ENCODE measurements at places on chromosomes 16 and 17. TPM values are rescaled to one million over a fixed set of nuclear protein-coding genes. Genes with fewer than 3 reads are reported as not detected.

GRCh38 chr17:77373299-77374169, 232.8 kb downstream of the SEC14L1 start:
- no peak for DNase-seq
- no peaks in the 10 kb centered on the region for H3K36me3 ChIP-seq
- no peaks in the 10 kb centered on the region for H3K27me3 ChIP-seq
- H3K27ac ChIP-seq: peak overlapping the region; percentile 69
- H3K4me1 ChIP-seq: peaks cover 74% of the 10 kb centered on the region

DNA sequence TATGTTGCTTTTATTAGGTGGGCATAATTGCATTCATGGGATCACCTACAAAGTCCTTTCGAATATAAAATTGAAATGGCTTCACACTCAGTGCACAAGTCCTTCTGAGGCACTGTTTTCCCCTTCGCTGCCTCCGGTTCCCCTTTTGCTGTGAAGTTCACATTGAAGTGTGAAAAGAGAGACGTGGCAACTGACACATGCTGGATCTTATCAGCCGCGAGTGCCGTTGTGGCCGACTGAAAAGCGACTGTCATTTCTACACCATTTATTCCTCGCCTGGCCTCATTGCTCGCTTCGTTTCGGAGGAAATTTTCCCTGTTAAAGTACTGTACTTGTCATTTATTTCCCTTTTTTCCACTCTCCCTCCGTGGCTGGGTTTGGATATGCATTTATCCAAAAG, 423.5 kb downstream of the MAF start:
- H3K27ac ChIP-seq: no peak overlapping the region
- no peaks in the 10 kb centered on the region for H3K36me3 ChIP-seq
- no peak overlapping the region for H3K4me3 ChIP-seq
- no peak for DNase-seq

Gene TMEM208
- 66.9 TPM for polyA plus RNA-seq

Gene PLLP
- polyA plus RNA-seq: 127 TPM

- H3K27ac ChIP-seq: no peak overlapping the region
- H3K4me3 ChIP-seq: no peak overlapping the region
- H3K27me3 ChIP-seq: peaks cover 1% of the 10 kb centered on the region
- DNase-seq: no peak
- H3K4me1 ChIP-seq: peaks cover 7% of the 10 kb centered on the region
- H3K36me3 ChIP-seq: no peaks in the 10 kb centered on the region
Observed at GRCh38 chr17:16873174-16874035, 98.5 kb downstream of the TNFRSF13B start.

Gene SCGB1C2
- polyA plus RNA-seq: not detected

- H3K27ac ChIP-seq: no peak overlapping the region
- H3K36me3 ChIP-seq: no peaks in the 10 kb centered on the region
- DNase-seq: no peak
- H3K27me3 ChIP-seq: no peaks in the 10 kb centered on the region
- peaks cover 18% of the 10 kb centered on the region for H3K4me1 ChIP-seq
- H3K4me3 ChIP-seq: no peak overlapping the region
Observed at GRCh38 chr17:67615736-67616135, 102.0 kb upstream of the NOL11 start.

Gene KRTAP1-1
- polyA plus RNA-seq: not detected

Gene CENPV
- polyA plus RNA-seq: 193 TPM

DNA sequence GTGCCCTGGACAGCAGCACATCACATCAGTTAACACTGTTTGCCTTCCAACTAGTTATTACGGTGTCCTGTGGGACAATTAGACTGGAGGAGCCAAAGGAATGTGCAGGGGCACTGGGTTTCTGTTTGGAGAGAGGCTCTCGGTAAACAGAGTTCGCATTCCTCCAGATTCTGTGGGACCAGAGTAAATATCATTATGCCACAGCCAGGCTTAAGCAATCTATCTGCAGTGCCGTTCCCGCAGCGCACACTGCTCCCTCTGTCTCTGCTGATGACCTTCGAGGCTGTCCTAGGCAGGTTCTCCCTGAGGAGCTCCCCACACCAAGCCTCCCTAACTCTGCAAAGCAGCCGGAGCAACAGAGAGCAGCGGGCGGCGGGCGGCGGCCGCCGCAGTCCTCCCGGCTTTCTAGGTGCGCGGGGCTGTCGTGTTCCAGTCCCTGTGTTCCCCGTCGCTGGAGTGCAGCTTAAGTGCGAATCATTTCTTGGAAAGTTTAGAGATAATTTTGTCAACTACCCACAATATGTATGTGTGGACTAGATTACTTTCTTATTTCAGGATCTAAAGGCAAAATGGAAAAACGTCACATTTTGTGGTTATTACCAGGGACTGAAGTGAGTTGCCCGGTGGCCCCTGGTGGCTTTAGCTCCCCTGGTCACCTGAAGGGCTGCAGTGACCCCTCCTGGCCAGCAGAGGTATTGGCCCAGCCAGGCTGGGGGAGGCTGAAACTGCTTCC, 43.3 kb downstream of the PGS1 start:
- H3K27me3 ChIP-seq: no peaks in the 10 kb centered on the region
- H3K36me3 ChIP-seq: peaks cover 56% of the 10 kb centered on the region
- H3K4me3 ChIP-seq: no peak overlapping the region

Gene CLEC19A
- not detected for polyA plus RNA-seq

DNA sequence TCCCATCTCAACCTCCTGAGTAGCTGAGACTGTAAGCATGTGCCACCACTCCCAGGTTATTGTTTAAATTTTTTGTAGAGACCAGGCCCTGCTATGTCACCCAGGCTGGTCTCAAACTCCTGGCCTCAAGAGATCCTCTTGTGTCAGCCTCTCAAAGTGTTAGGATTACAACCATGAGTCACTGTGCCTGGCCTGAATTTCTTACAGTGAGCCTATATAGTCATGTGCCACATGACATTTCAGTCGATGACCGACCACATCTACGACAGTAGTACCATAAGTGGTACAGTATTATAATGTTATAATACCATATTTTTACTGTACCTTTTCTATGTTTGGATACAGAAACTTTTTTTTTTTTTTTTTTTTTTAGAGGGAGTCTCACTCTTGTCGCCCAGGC, 195.3 kb downstream of the STX8 start:
- H3K4me3 ChIP-seq: no peak overlapping the region
- no peaks in the 10 kb centered on the region for H3K27me3 ChIP-seq
- H3K36me3 ChIP-seq: no peaks in the 10 kb centered on the region
- DNase-seq: no peak

Gene FAM20A
- polyA plus RNA-seq: 39.3 TPM

Gene RETREG3
- 50.4 TPM for polyA plus RNA-seq

Gene DVL2
- polyA plus RNA-seq: 5.7 TPM

DNA sequence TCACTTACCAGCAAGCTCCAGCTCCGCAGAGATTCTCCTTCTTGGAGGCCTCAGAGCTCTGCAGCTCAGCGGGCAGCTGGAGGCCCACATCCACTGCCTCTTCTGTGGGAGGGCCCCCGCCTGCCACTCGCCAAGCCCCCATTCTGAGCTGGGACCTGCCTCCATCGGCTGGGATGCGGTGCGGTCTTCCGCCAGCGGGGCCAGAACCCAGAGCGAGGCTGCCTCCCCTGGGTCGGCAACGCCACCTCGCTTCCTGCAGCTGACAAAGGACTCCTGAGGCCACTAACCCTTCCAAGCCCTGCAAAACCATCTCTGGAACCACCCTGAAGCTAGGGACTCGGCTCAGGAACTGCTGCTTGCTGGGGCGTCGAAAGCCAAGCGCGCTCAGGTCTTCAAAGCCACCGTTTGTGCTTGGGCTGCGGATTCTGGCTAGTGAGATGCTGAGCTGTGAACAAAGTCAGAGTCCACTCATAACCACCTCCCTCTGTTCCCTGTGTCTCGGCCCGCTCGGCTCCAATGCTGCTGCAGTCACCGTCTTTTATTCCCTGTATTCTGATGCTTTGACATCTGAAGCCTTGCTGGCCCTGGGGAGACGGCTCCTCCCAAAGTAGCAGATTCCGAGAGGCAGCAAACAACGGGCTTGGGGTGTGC, 174.3 kb downstream of the ENGASE start:
- H3K27ac ChIP-seq: no peak overlapping the region
- DNase-seq: no peak
- H3K36me3 ChIP-seq: no peaks in the 10 kb centered on the region

DNA sequence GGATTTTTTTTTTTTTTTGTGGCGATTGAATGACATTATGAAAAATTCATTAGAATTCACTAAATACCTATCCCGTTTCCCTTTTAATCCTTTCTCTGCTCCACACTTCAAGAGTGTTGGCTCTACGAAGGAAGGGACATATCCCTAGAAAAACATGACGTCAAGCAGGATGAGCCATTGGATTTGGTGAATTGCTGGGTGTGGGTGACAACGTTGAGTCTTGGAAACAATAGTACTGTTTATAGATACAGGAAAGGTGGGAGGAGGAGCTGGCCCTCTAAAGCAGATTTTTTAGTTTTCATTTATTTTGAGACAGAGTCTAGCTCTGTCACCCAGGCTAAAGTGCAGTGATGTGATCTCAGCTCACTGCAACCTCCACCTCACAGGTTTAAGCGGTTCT, 167.6 kb upstream of the FAM20A start:
- no peaks in the 10 kb centered on the region for H3K27me3 ChIP-seq
- H3K36me3 ChIP-seq: no peaks in the 10 kb centered on the region
- no peak overlapping the region for H3K4me3 ChIP-seq
- H3K27ac ChIP-seq: no peak overlapping the region
- no peak for DNase-seq
- peaks cover 10% of the 10 kb centered on the region for H3K4me1 ChIP-seq

DNA sequence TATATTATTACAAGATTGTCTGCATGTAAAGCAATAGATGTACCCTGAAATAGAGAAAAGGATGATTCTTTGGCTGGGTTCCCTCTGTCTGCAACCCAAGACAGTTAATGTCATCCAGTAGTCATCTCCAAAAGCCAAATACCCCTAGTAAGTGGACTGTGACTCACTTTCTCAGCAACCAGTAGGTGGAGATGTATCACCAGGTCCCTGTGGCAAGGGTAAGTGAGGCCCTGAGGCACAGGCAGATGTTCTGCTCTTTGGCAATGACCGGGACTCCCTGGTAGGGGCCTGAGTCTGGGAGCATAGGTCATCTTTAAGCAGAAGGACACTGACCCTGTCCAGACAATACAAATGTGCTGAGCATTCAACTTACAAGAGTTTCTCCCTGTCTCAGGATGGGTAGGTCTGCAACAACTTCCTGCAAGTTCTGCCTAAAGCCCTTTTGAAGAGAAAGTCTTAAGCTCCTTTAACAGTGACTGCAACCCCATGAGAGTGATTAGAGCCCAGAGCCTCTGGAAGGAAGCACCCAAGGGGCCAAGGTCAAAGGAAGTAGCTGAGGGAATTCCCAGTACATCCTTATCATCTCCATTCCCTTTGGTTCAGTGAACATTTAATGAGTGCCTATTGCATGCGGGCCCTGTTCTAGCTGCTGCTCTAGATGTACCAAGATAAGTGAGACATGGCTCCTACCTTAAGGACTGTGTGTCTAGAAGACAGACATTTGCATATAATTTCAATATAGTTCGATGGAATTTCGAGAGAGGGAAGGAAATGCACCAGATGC, 31.9 kb downstream of the PMP22 start:
- H3K27me3 ChIP-seq: no peaks in the 10 kb centered on the region
- H3K4me3 ChIP-seq: no peak overlapping the region
- peak; percentile 60 for DNase-seq
- H3K4me1 ChIP-seq: peaks cover 29% of the 10 kb centered on the region

- no peak overlapping the region for H3K4me3 ChIP-seq
- no peaks in the 10 kb centered on the region for H3K36me3 ChIP-seq
- H3K4me1 ChIP-seq: no peaks in the 10 kb centered on the region
- peaks cover 10% of the 10 kb centered on the region for H3K27me3 ChIP-seq
- H3K27ac ChIP-seq: no peak overlapping the region
- DNase-seq: no peak
Observed at GRCh38 chr17:35891269-35891668, 11.1 kb upstream of the CCL5 start.

GRCh38 chr16:81497690-81498089, 53.1 kb downstream of the CMIP start:
- peaks cover 15% of the 10 kb centered on the region for H3K4me1 ChIP-seq
- no peak for DNase-seq
- H3K36me3 ChIP-seq: peaks cover 49% of the 10 kb centered on the region

DNA sequence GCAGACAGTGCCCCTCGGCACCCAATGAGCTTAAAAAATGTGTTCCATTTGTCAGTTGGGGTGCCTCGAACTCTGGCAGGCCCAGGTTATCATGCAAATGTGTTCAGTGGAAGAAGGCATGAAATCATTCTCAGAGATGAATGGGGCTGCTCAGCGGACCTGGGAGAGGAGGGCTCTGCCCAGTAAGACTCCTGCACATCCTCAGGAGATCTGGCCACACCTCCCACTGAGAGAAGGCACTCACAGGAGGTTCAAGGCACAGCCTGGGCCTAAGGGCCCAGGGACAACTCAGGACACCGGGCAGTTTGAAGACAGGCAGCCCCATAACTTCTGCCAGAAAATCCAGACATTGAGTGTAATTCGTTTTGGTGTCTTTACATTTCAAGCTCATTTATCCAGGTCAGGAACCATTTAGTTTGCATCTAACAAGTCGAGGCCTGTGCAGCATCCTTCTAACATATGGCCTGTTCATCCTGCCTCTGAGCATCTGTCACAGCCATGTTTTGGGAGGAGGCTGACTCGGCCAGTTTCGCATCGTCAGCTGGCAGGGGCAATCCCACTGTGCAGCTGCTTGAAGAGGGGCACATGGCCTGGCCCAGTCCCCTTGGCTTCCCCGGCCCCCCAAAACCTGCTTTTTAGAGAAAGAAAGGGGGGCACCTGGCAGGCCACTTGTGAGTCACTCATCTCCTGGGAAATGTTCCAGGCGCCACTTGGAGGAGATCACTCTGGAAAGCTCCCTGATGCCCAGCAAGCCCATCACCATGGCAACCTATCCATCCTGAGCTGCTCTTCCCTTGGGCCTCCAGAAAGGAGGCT, 31.2 kb upstream of the BCAR1 start:
- no peaks in the 10 kb centered on the region for H3K27me3 ChIP-seq
- peaks cover 10% of the 10 kb centered on the region for H3K4me1 ChIP-seq
- no peak for DNase-seq
- no peak overlapping the region for H3K27ac ChIP-seq

DNA sequence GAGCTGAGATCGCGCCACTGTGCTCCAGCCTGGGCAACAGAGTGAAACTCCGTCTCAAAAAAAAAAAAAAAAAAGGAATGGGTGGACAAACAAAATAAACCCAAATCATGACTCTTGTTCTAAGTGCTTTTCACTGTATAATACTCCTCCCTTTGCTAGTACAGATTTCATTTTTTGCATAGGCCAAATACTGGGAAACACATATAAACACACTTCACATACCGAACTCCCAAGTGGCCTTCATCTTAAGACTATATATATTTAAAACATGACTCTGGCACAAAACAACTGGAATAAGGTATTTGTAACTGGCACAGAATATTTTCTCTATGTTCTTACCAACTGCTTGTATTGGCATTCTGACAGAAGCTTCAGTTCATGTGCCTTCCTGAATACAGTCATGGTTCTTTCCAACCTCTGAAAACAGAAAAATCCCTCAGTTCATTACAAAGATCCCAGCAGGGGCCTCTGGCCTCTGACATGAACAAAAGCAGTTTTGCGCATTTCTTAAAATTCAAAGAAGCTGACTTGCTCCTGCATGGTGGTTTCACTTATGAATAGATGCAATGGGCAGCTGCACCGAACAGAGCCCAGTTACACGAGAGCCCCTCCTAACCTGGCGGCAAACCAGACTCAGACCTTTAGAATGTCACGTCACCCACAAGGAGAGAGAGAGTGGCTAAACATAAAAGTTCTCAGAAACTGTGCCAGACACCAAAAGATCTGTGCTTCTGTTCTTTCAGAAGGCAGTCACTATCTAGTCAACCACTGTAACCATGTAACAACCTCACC, 19.1 kb upstream of the COPRS start:
- no peaks in the 10 kb centered on the region for H3K27me3 ChIP-seq
- H3K4me3 ChIP-seq: no peak overlapping the region
- no peak for DNase-seq
- no peak overlapping the region for H3K27ac ChIP-seq

Gene MMP2
- polyA plus RNA-seq: 1.3 TPM

Gene TNFRSF12A
- 118 TPM for polyA plus RNA-seq
